ENCODE measurements at places on chromosomes 3 and 15.

- DNase-seq, result no peak
These were observed 103.1 kb upstream of the TLE3 start for GRCh38 chr15:70200511-70201424.

DNA sequence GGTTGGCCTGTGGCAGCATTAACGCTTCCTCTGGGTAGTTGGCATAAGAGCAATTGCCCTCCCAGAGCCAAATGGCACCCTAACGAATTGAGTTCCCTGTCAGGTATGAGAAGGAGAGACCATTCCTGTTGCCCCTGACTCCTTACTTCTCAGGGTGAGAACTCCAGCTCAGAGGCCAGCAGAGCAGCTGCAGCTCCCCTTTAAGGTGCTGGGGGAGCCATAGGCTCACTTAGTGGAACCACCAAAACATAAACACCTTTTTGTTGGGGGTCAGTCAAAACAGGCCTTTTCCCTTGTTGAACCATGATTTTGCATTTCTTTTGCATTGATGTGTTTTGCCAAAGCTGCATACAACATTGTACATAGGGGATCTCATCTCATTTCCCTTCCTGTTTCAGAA lies 28.1 kb upstream of the LHFPL4 start:
- no peak for DNase-seq

DNA sequence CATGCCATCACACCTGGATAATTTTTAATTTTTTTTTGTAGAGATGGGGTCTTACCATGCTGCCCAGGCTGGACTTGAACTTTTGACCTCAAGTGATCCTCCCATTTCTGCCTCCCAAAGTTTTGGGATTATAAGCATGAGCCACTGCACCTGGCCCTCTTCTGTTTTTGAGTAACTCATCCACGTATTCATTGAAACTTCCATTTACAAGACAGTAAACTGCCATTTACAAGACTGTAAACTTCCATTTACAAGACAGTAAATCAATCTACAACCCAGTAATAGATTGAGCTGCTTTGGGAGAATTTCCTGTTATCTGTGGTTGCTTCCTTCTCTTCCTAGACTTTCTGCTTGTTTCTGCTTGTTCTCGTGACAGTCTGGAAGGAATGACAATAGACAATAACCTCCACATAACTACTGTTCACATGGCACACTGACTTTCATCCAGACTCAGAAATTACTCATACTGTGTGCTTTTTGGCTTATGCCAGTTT lies 114.7 kb upstream of the CCNL1 start:
- no peak for DNase-seq

GRCh38 chr3:135965129-135965505 lies 411 bp upstream of the PPP2R3A start:
- no peak for DNase-seq

DNA sequence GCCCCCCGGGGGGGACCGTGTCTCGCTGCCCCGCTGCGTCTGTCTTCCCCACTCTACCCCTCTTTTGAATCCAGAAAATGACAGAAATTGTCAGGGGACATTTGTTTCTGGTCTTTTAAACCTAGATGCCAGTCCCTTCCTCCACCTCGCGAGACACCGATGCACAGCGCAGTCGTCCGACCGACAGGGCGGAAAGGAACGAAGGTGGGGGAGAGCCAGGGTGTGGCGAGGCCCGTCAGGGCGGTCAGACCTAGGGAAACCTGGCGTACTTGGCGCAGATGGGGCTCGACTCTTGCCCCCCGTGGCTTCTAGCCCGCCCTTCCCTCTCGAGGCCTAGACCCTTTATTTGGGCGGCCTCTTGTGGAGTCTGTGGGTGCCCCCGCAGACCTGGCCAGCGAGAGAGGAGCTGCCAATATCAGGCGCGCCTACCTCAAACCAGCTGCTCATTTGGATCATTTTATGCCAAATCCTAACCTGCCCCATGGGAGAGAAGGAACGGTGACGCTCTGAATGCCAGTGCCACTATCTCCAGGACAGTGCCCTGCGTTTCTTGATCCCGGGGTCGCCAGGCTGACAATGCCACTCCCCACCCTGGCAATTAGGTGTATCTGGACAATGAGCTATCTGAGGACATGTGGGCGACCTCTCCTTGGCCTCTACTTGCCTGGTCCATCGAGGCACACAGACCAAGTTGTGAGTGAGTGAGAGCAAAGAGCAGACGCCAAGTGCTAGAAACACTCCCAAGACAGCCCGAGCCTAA lies 500 bp upstream of the RAB6B start:
- DNase-seq, result no peak

DNA sequence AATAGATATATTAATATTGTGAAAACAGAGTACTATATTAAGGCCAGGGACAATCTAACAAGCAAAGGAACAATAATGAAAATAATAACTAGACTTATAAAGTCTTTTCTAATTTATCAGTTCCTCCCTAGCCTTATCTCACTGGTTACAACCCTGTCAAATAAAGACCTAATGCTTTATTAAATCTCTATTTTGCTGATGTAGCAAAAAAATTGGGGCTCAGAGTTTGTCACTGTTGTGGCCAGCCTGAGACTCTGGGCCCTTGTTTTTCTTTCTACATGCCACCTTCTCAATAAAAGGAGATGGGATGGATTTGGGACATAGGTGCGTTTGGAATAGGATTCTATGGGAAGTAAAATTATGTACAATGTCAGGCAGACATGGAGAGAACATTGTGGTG lies 937.0 kb downstream of the IGSF11 start:
- no peak for DNase-seq

- DNase-seq, result no peak
These were observed 146.1 kb downstream of the AQP9 start for GRCh38 chr15:58284293-58284692.

GRCh38 chr3:167330993-167331785 lies 48.9 kb downstream of the ZBBX start:
- DNase-seq, result no peak

DNA sequence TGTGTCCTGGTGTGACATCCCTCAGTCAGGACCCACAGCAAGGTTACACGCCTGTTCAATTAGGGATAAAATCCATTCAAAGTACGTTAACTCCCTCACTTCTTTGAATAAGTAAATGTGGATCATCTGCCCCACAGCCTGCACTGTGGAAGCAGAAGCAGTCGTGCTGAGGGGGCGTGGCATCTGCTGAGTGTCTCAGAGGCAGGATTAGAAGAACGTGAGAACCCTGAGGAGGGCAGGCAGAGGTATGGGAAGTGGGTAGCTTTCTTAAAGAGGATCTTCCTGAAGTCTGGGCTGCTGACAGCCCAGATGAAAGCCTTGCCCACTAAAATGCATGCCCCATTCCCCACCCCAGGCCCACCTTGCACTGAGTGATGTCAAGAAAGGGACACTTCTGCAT lies 28.5 kb downstream of the CRABP1 start:
- no peak for DNase-seq

Measured in activated T-helper 9 cell treated with anti-CD3 and anti-CD28 coated beads, Interleukin-2, amount 50 U/mL, for 16 hours (primary cell).